Anterior cingulate cortex (tissue), 58 donors: ENCODE measurements at places on chromosomes 11 and 22.
A peak's percentile ranks its signal among the peaks of the same experiment; 100 is the strongest.

- no peak for DNase-seq
Observed at GRCh38 chr11:12270215-12270797, 107.1 kb upstream of the PARVA start.

DNA sequence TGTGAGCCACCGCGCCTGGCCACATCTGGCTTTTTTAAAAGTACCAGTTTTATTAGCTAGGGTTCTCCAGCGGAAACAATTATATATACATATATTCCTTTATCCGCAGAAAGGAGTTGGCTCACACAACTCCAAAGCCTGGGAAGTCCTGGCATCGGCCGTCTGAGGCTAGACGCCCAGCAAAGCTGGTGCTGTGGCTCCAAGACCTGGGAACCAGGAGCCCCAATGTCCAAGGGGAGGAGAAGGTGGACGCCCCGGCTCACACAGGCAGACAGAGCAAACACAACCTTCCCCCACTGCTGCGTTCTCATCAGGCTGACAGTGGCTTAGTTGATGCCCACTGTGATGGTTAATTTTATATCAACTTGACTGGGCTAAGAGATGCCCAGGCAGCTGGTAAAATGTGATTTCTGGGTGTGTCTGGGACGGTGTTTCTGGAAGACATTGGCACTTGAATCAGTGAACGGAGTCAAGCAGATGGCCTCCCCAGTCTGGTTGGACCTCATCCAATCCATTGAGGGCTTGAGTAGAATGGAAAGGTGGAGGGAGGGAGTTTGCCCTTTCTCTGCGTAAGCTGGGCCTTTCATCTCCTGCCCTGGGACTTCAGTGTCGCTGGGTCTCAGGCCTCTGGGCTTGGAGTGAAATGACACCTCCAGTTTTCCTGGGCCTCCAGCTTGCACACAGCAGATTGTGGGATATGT lies 904.4 kb downstream of the BRD1 start:
- DNase-seq: no peak

- no peak for DNase-seq
Observed at GRCh38 chr11:3138178-3139085, 26.7 kb downstream of the OSBPL5 start.

DNA sequence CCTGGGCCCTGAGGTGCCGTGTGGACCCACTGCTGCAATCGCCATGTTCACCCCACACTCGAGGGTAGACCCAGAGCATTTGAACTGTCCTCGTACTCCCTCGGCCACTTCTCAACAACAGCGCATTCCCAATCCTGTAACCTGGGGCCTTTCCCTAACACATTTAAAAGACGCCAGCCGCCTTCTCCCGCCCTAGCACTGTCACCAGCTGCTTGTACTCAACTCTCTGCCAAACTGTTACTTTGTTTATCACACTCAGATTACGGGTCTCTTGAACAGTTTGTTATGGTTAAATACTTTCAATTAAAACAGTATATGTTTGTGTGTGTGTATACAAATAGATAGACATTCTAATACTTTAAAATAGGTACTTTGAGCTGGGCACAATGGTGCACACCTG lies 20.7 kb downstream of the CDKN1C start:
- no peak for DNase-seq

DNA sequence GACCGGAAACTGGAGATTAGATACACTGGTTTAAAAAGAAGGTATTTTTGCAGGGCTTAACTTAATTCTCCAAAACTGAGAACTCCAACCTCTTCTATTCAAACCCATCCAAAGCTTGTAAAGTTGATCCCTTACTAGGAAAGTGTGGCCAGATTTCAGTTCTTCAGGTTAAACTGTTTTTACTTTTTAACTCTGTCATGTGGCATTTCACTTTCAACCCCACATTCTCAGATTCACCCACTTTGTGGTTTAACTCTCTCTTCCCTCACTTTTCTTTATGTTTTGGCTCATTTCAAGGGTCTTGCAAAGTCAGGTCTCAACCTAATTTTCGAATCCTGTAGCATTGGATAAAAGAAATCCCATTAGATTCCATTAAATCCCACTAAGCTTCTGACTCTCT lies 75.4 kb downstream of the MPPED2 start:
- DNase-seq: no peak

- DNase-seq: no peak
Observed at GRCh38 chr11:65103476-65103875, 7.5 kb downstream of the VPS51 start.

GRCh38 chr22:27327981-27328721 lies 473.4 kb downstream of the MN1 start:
- DNase-seq: no peak

- DNase-seq: no peak
Observed at GRCh38 chr11:69414773-69415187, 66.7 kb upstream of the LINC01488 start.

DNA sequence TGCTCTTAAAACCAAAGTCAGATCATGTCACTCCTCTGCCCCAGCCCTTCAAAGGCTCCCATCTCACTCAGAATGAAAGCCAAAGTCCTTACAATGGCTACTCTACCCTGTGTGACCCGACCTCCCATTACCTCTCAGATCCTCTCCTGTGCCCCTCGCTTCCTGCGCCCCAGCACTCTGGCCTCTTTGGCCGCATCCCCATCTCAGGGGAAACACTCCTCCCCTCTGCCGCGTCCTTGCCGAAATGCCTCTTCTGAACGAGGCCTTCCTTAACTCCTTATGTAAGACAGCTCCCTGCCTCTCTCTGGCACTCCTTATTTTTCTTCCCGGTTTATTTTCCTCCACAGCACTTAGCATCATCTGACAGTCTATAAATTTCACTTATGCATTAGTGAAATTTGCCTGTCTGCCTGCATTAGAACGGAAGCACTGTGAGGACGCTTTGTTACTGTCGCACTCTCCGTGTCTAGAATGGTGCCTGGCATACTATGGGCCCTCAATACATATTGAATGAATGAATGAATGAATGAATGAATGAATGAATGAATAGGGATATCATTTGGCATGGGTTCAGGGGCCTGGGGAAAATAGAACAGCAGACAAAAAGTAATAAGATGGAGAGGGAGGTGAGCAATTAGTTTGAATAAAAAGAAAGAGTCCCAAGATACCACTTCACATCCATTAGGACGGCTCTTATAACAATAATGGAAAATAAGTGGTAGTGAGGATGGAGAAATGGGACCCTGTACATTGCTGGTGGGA lies 137.8 kb downstream of the CEP164 start:
- DNase-seq: no peak

DNA sequence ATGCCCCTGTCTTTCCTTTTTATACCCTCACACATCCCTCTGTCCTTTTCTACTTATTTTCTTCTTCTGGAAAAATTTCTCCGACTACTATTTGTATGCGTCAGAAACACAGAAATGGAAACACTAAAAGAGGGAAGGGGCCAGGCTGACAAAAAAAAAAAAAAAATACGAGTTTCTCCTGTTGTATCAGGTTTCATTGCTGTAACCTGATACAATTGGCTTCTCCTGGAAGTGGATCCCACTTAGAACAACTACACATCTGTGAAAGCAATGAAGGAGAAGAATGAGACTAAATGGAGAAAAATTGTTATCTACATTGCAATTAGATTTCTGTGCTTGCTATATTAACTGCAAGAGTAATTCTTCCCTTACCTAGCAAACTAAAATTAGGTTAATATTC lies 393.9 kb downstream of the GUCY1A2 start:
- DNase-seq: no peak

- no peak for DNase-seq
Observed at GRCh38 chr11:102669664-102670063, 35.9 kb downstream of the MMP27 start.

DNA sequence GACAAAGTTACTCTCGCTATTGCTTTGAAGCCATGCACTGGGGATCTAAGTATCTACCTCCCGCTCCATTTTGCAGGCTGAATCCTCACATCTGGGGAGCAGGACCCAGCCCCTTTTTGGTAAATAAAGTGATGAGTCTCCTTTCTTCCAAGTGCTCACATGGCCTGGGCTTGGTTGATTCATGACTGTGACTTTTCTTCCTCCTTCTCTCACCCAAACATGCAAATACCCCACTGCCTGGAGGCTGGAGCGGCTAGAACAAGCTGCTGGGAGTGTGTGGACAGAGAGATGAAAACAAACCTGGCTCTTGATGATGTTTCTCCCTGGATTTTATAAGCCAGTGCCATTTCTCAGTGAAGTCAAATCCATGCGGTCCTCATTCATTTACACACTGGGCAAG lies 72.7 kb downstream of the TRIM29 start:
- no peak for DNase-seq

DNA sequence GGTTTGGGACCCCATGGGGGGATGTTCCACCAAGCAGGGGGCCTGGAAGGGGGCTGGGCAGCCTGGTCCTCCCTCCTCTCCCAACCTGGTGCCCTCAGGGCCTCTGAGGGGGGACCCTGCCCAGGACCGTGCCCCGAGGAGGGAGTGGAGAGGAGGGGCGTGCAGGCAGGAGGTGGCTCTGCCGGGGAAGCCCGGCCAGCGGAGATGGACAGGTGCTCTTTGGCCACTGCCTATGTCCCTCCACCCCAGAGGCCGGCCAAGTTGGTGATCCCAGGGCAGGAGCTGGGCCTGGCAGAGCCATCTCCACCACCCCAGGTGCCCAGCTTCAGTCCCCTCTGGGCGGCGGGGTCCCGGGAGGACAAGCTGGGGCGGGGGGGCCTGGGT lies 2.4 kb downstream of the MUC2 start:
- no peak for DNase-seq

DNA sequence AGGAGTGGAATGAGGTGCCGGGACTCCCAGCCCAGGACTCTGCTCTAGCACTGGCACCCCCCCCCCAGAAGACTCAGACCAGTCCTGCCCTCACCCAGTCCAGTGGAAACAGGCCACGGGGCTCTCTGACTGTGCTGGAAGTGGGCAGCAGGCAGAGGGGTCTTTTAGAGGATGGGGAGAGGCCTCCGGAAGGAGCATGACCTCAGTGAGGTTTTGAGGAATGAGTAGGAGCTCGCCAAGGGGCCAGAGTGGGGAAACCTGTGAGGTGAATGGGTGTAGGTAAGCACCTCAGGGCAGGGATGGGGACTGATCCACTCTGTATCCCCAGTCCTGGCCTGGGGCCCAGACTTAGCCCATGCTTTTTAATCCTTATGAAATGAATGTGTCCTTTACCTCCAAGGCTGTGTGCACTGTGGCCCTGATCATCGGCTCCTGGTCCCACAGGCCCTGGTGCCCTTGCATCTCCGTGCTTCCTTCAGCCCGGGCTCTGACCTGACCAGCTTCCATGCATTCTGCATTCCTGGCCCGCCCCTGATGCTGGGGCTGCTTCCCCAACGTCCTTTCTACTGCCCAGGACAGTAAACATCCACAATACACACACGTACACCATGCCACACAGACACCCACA lies 24.4 kb upstream of the RFPL3 start:
- DNase-seq: no peak

DNA sequence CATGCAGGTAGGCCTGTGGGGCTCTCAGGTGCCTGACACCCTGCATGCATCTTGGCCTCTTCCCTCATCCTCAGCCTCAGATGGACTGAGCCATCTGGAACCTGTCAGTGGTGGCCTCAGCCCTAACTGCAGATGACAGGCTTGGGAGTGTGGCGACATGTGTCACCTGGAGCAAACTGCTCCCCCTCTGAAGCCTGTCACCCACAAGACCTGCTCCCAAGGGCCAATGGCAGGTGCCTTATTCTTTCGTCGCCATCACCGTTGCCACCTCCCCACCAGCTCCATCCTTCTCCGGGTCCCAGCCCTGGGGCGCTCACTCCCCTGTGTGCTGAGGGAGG lies 3.6 kb upstream of the SEPTIN5 start:
- no peak for DNase-seq

- DNase-seq: no peak
Observed at GRCh38 chr11:45182902-45183301, 36.5 kb downstream of the PRDM11 start.

DNA sequence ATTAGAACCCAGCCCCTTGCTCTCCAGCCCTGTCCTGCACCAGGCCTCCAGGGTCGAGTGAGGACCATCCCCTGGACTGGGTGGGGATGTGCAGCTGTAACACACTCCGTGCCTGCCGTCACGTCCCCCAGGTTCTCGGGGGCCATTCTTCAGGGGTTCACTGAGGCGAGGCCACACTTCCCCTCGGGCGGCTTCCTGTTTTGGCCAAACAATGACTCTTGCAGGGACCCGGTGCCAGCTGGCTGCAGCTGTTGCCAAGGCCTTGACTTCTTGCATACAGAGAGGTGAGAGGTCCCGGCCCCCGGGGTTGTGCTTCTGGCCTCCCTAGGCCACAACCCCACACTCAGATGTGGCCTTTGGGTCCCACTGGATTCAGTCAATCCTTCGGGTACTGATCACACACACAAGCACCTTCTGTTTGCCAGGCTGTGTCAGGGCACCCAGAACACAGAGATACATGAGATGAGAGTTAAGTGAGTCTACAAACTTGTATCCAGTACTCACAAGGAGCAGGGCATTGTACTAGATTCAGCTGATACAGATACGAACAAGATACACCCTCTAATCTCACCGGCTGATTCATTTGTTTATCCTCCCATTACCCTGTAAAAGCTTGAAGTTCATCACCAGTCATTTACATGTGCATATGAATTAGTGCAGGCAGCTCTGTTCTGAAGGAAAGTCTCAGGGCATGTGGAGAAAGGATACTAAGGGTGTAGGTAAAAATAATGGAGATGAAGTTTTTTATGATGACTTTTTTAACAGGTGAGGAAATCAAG lies 32.9 kb downstream of the LRRC32 start:
- no peak for DNase-seq

GRCh38 chr11:122344215-122344614 lies 228.2 kb upstream of the BLID start:
- no peak for DNase-seq

GRCh38 chr11:62612366-62613290 lies at the start of the genes EML3 and ROM1:
Gene EML3, minus strand, starts transcription at chr11:62612775. Its CDS starts 318 bp downstream, at chr11:62612457.
Gene ROM1, plus strand, starts transcription at chr11:62613257. Its CDS starts 25 bp downstream, at chr11:62613282.
- DNase-seq: peak; percentile 86

- no peak for DNase-seq
Observed at GRCh38 chr22:23673050-23673620, 17.7 kb upstream of the RGL4 start.

GRCh38 chr11:11076879-11077278 lies 219.0 kb upstream of the ZBED5 start:
- DNase-seq: no peak

DNA sequence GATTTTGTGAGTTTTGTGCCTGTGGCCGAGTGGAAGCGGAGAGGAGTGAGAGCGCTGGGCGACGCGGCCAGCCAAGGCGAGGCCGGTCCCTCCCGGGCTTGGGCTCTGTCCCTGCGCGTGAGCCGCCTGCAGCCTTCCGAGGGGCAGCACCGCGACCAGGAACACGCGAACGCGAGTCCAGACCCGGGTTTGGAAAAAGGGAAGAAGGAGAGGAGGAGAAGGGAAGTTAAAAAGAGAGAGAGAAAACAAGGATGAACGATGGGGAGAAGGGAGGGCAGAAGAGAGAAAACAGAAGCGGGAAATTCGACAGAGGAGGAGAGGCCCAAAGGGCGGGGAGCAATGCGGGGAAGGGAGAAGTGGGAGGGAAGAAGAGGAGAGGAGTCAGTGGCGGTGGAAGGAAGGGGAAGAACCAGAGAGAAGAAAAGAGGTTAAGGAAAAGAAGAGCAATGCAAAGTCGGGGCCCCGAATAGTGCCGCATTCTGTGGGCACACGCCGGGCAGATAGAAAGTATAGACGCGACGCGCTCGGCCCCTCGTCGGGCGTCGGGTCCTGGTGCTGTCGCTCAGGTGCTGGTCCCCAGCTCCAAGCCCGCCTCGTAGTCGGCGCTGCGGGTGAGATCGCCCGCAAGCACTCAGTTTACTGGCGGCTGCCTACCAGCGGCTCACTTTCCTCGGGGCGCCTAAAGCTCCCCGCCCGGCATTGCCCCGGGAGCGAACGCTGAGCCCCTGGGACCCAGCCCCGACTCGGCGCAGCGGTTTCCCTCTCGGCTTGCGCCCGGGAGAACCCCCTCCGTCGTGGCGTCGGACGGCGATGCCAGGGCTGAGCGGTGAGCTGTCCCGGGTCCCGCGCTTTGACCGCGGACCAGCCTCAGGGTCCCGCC lies 2.8 kb upstream of the BARX2 start:
- no peak for DNase-seq

- no peak for DNase-seq
Observed at GRCh38 chr11:133982876-133983275, 26.1 kb upstream of the IGSF9B start.
